ENCODE measurements at places on chromosomes 7 and 10.

DNA sequence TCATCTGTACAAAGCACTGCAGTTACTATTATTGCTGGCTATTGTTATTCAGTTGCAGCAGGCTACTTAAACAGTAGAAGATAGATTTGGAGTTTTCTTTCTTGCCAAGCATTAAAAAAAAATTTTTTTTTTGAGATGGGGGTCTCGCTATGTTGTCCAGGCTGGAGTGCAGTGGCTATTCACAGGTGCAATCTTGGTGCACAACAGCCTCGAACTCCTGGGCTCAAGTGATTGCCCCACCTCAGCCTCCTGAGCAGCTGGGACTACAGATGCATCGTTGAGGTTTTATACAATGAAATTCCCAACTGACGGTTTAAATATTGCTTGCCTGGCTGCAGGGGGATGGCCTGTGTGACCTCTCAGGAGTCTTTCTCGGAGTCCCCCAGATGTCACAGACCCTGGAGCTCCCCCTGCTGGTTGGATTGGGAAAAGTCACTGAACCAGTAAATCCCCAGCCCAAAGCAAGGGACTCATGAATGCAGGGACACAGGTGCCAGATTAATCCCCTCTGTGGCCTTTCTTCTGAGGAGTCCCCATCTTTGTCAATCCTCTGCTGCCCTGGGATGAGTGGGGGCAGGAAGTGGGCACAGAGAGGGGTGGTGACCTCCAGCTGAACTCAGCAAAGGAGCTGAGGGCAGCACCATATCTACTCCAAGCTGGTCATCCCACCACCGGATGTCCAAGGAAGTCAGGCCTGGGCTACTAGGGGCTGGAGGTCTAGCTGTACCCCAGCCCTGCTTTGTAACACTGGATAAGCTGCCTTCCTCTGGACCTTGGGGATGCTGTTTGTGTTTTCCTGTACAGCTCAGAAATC lies 149.6 kb downstream of the C10orf105 start:
- peak; percentile 2 for DNase-seq

DNA sequence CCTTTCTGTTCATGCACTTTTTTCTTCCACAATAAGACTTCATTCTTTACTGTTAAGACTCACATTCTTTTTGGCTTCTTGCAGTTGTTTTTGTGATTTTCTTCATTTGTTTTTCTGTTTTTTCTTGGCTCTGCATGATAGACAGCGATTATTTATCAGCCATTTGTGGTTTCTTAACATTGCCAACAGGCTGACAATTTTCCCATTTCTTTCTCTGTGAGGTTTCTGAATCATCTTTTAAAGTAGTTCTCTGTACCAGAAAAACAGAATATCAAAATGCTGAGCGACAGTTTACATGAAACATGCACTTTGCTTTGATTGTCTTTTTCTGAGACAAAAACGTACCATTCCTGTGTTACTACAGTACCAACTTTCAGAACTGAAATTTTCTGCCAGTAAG lies 334.2 kb upstream of the MAGI2 start:
- no peak for DNase-seq

GRCh38 chr7:41955451-41955850 lies 252.6 kb upstream of the INHBA start:
- DNase-seq, result no peak

- no peak for DNase-seq
Observed at GRCh38 chr7:80635533-80635932, 2.9 kb upstream of the CD36 start.

GRCh38 chr7:38831259-38831996 lies 77.6 kb downstream of the VPS41 start:
- no peak for DNase-seq

- peak; percentile 87 for DNase-seq
Observed at GRCh38 chr7:74254129-74254857, at the start of gene RFC2. Gene RFC2, minus strand, starts transcription at chr7:74254399. Its CDS starts 16 bp downstream, at chr7:74254383.

- no peak for DNase-seq
Observed at GRCh38 chr10:131391936-131392335, 80.4 kb upstream of the TCERG1L start.

DNA sequence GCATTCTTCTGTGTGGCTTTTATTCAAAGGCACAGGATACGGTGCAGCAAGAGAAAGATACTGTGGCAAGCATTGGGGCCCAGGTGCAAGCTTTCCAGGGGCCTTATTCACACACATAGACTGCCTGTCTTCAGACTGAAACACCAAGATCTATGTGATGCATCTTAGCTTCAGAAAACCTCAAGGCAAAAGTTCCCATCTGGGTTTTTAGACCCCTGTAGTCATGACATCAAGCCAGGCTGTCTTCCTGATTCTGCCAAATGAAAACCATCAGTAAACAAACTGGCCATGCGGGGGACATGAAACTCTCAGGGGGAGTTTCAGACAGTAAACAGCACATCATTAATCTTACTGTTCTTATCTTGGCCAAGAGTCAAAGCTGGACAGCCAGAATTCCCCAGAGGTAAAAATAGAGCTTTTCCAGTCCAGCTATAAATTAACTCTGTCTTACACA lies 9.8 kb downstream of the AGBL3 start:
- DNase-seq, result no peak

DNA sequence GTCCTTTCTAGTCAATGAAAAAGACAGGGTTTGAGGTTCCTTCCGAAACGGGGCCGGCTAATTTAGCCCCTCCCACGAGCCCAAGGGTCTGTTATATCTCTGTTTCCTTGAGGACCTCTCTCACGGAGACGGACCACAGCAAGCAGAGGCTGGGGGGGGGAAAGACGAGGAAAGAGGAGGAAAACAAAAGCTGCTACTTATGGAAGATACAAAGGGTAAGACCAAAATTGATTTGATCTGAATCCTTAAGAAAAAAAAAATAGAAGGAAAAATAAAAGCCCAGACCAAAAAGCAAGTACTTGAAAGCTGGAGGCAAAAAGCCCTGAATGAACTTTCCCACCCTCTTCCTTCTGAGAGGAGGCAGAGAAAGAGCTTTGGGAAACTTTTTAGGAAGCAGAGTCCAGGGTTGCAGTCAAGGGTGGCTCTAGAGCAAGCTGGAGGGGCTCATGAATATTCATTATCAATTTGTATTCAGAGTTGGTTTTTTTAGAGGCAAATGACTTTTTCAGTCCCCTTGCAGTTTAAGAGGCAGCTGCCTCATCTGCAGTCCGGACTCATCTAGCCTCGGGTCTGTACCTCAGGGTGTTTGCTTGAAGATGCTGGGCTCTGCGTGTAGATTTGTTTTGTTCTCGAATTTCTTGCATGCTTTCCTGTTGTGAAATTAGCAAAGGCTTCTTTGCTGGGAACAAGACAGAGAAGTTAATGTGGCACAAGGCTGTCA lies at the start of gene ENTPD1:
ENTPD1 (plus strand) TSS at position 123 of the 721 bp plus-strand sequence; CDS start at position 200, 77 bp downstream.
- no peak for DNase-seq

- DNase-seq, result no peak
Observed at GRCh38 chr7:138023618-138024342, 21.9 kb upstream of the CREB3L2 start.

GRCh38 chr7:1283941-1284742 lies 51.5 kb downstream of the UNCX start:
- DNase-seq, result no peak

DNA sequence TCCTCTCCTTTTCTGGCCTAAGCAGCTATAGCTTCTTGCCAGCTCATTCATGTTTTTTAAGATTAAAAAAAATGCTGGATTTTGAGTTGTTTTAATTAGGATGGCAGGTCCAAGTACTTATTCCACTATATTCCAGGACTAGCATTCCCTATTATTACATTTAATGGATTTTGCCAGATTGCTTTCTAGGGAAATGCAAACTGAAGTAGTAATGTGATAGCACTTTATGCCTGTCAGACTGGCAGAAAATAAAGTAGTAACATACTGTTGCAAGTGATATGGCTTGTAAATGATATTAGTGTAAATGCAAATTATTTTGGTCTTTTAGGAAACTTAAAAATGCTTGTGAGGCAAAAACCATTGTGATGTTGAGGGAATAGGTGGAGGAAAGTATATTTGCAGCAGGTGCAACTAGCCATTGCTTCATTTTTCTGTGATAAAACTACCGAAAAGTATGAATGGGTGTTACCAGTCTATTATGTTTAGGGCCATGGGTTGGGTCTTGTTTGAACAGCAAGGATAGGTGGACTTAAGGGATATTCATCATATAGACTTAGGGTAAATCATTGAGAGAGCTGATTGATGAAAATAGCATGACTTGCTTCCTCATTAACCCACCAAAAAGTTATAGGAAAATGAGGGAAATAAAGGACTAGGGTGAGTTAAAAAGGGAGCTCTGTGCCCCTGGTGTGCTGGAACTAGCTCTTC lies 19.9 kb downstream of the ZNRF2 start:
- DNase-seq, result no peak

- no peak for DNase-seq
Observed at GRCh38 chr10:97915346-97916131, 65.9 kb downstream of the GOLGA7B start.

DNA sequence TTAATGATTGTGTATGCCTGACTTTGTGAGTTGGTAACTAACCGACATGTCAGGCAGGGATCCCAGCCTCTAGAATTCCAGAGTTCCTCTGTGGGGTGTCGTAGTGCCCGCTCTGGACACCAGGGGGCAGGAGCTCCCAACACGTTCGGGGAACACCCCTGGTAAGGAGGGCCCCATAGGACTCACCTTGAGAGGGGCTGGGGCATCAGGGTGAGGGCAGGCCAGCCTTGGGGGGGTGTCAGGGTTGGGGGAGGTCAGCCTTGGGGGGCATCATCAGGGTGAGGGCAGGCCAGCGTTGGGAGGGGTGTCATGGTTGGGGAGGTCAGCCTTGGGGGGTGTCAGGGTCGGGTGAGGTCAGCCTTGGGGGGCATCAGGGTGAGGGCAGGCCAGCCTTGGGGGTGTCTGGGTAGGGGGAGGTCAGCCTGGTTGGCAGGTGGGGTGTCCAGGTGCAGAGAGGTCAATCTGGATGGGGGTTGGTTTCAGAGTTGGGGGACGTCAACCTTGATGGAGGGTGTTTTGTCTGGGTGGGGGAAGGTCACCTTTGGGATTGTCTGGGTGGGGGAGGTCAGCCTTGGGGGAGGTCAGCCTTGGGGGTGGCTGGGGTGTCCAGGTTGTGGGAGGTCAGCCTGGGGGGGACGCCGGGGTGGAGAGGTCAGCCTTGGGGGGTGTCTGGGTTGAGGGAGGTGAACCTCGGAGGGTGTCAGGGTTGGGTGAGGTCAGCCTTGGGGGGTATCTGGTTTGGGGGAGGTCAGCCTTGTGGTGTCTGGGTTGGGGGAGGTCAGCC lies 45.6 kb upstream of the SUN1 start:
- DNase-seq, result no peak

DNA sequence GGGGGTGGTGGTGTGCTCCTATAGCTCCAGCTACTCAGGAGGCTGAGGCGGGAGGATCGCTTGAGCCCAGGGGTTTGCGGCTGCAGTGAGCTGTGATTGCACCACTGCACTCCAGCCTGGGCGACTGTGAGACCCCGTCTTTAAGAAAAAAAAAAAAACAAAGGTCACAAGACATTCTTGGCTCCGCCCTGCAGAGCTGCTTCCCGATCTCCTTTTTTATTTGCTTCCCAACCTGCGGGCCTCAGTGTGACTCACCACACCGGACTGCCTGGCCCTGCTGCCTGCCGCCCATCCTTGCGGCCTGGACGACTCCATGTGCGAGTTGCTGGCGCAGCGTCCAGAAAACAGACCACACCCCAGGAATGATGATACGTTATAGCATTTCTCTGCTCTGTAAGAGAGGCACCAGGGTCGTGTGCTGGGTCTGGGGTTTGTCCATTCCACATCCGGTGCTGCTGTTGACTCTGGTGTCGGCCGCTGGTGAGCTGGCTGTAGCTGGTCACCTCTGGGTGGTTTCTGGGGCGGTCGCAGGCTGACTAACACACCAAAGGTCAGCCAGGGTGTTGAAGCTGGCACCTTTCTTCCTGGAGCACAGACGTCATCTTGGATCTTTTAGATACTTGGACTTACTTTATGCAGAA lies 123.6 kb downstream of the TCF7L2 start:
- DNase-seq, result no peak

DNA sequence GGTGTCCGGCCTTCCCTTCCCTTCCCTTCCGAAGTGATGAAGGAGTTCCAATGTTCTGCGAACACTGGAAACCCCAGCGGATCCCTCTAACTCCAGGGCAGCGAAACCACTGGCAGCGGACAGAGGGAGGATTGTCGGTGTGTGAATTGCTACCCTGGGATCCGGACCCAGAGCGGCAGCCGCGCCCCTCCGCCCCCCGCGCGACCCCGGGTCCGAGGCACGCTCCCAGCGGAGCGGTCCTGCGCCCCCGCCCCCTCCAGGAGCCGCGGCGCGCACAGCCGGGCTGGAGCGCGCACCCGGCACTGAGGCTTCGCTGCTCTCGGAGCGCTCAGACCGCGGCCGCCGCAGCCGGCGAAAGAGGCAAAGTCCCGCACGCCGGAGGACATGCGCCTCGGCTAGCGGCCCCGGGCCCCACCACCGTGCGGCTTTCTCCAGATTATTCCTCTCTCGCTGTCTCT lies at the start of gene PTPRZ1:
PTPRZ1 (plus strand) TSS at position 331 of the 458 bp plus-strand sequence. CDS start 339 bp downstream, outside the sequence.
- no peak for DNase-seq

DNA sequence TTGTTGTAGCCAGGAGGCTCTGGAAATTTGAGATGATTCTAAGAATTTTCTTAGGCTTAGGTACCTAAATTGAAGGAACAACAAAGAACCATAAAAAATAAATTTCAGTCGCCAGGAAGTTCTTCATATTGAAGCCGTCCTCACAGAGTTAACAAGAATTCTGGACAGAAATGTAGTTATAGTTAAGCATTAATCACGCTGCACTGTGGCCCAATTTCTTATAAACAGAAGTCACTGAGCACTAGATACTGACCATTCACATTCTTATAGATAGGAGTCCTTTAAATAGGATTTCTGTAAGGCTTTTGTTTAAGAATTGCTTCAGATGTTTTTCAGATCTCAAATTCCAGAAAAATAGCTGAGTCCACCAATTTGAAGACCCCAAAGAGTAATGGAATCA lies 256.2 kb upstream of the PITRM1 start:
- DNase-seq, result no peak

- DNase-seq, result no peak
Observed at GRCh38 chr10:110993024-110993693, 73.8 kb downstream of the SHOC2 start.

DNA sequence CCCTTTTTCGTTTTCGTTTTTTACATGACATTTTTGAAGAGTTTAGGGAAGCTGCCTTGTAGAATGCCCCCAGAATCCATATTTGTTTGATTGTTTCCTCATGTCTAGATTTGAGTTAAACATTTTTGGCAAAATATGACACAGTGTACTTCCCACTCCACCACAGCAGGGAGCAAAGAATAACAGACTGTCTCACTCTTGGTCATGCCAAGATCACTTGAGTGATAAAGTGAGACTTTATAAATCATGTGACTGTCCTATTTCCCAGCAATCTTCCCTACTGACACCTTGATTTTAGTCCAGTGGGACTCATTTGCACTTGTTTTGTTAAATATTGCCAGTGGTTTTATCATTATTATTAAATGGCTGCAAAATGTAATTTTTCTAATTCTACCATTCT lies 44.4 kb upstream of the USP6NL start:
- DNase-seq, result no peak

- no peak for DNase-seq
Observed at GRCh38 chr10:117373823-117374505, 1.3 kb downstream of the PDZD8 start.

GRCh38 chr10:126599949-126600682 lies 70.4 kb downstream of the C10orf90 start:
- DNase-seq, result no peak

Data from NCI-H748 treated with DMSO at 0.1 percent for 48 hours (cell line).